Foreskin keratinocyte (primary cell): ENCODE measurements at places on chromosomes 2 and 18.

DNA sequence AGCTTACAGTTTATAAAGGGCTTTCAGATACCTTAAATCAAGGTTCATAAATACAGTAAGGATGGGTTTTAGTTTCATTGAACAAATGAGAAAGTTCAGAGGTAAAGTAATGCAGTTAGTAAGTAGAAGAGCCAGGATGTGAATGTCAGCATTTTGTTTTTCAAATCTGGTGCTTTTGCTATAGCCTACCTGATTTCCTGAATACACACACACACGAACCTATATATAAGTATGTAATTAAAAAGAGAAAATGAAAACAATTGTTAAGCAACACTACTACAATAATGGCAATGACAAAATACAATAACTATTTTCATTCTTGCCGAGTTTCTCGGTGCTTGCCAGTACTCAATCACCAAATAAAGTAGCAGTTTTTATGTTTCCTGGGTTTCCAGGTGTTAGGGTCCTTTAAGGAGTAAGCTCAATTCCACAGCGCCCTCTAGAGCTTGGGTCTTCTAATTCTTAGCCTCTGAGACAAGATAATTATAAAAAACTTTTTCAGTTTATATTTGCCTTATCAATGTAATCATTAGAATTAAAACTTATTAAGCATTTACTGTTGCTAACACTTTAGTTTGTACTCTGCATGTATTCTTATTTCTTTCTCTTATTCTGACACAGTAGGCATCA lies 512.9 kb upstream of the ACVR2A start:
- DNase-seq, result no peak

DNA sequence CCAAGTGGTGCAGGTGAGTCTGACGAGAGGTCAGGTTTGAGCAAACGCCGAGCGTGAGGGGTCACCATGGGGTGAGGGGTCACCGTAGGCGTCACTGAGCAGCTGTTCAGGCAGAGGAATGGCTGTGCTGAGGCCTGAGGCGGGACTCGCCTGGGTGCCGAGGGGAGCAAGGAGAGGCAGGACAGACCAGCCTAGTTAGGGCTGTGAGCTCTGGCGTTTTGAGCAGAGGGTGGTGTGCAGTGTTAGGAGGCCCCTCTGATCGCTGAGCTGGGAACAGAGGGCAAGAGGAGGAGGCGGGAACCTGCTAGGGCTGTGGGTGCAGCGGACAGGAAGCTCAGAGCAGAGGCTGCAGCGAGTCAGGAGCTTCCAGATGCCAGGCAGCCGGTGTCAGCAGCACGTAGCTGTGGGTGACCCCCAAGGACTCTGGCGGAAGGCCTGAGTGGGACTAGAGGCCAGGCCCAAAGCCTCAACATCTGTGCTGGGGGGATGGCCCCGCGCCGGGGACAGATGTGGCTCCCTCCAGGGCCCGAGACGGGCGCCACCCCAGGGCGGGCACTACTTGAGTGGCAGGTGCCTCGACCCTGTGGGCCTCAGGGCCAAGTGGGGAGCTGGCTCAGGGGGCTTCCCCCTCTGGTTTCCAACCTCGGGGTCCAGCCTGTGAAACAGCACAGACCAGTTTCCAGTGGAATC lies 55.7 kb downstream of the KCNG2 start:
- no peak for DNase-seq

DNA sequence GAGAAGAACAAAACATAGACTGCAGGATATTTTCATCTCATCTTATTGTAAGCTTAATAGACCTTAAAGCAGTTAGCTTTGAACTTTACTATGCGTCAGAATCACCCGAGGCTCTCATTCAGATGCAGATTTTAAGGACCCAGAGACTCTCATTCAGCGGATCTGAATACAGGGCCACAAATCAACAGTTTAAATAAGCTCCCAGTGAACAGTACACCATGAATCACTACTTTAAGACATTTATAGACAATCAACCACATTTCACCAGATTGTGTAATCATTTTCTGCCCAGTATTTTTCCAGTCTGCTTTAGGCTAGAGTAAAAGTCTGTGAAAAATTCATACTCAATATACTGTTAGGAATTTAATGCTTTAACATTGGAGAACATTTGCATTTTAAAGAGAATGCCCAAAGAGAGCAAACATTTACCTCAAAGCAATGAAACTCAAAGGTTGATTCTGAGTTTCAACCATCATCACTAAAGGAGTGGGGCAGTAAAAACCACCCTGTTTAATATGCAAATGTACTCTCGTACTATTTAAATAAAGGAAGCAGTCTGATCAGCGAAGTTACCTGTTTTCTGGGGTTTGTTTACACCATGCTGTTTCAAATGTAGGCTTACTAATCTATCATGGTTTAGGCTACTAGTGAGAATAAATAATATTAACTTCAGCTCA lies 11.0 kb upstream of the ALPK2 start:
- peak; percentile 82 for DNase-seq

DNA sequence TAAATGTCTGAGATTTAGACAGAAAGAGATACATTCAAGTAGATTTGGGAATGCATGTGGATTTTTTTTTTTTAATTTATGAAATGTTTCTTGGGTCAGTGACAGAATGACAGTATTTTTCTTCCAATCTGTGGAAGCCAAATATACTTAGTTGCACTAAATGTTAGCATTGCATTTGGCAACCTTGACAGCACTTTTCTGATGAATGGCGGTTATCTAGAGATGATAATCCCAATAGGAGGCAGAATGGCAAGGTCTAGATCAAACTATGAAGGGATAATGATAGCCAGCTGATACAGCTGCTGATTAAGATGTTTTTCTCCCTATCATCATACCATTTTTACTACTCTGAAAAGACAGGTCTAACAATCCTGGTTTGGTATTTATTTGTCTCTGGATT lies 174.5 kb upstream of the STON1 start:
- DNase-seq, result no peak

GRCh38 chr2:139293992-139294548 lies 513.9 kb upstream of the NXPH2 start:
- no peak for DNase-seq
